Stimulated activated CD4-positive, alpha-beta T cell treated with anti-CD3 and anti-CD28 coated beads, Interleukin-15, amount 100 ng/mL, for 48 hours (primary cell): ENCODE measurements at places on chromosomes 16 and 17.

- DNase-seq = no peak
These were observed 31.0 kb upstream of the ARHGAP23 start for GRCh38 chr17:38397227-38397626.

DNA sequence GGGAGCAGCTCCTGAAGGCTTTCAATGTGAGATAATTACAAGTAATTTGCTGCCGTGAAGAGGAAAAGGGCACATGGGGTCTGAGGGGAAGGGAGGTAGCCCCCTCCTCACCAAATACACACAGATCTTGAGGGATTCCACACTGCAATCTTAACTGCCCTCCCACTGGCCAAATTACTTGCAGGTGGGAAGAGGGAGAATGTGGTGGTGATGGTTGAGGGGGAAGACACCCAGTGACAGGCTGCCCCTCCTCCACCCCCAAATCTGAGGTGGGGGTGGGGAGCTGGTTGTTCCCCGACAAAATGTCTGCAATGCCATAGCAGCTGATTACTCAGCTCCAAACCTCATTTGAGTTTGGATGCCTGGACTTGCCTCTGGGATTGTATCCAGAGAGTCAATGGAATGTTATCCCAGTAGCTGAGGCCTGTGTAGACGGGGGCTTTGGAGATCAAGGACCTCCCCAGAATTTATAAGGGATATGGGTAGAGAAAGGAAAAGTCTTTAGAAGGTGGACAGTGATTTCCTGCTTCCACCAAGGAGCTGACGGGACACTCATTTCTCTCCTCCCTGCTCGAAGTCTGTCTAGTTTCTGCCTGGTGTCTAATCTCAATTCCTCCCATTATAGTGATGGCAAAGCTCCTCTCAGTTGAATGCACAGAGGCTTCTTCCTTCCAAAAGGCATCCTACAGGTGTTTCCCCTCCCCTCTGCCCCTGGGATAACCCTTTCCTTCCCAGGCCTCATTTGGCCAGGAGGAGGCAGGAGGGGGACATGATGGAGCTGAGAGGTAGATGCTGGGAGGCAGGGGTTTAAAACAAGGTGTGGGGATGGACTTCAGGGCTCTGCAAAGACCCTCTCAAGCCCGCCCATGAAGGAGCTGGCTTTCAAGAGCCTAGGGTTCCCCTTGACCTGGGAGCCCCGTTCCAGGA, 8.7 kb downstream of the DLX4 start:
- DNase-seq = no peak

GRCh38 chr17:2222901-2223616, 80.5 kb downstream of the SMG6 start:
- no peak for DNase-seq

DNA sequence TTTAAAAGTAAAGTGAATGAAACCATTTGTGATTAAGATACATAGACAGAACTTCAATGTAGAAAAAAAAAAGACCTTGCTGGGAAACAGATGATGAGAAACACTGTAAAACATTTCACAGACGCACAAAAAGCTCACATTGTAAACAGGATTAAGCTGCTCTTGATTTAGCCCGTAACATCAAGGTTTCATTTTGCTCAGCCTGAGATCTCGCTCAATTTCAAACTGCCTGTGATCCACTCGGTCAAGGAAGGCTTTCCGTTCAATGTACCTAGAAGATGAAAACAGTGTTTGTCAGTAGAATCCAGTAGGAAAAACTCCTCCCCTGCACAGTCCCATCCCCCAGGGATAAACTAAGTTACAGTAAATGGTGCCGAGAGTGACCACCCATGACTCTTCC, 42.3 kb upstream of the BCAR1 start:
- no peak for DNase-seq

GRCh38 chr17:48605991-48606891, 1.5 kb upstream of the HOXB6 start:
- no peak for DNase-seq

DNA sequence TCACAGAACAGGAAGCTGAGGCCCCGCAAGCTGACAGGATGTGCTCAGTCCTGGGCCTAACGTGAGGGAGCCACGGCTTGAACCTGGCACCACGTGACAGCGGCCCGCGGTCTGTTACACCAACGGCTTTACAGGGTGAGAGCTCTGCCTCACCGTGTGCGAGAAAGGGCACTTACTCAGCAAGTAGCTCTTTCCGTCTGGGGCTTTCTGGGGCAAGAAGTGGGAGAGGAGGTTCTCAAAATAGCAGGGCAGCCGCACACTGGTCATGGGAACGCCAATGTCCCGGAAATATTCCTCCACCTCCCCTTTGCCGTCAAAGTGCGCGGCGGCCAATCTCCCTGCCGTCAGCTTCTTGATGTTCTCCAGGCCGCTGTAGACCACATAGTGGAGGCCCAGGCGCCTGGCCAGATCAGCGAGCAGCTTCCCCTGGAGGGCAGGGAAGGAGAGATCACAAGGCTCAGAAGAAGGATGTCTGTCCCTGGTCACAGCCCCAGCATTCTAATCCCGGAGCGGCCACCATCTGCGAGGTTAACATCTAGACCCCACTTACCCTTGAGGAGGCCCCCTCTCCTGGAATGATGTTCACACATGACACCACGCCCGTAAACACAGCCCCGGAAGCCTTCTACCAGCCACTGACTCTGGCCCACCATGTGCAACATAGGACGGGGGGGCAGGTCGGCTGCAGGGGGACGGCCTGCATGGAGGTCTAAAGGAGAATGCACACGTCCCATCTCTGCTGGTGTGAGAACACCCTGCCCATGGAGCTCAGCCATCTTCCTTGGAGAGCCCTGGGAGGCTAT, 8.2 kb downstream of the NMRAL1 start:
- no peak for DNase-seq

- no peak for DNase-seq
These were observed 34.6 kb downstream of the DCUN1D3 start for GRCh38 chr16:20865420-20866131.

DNA sequence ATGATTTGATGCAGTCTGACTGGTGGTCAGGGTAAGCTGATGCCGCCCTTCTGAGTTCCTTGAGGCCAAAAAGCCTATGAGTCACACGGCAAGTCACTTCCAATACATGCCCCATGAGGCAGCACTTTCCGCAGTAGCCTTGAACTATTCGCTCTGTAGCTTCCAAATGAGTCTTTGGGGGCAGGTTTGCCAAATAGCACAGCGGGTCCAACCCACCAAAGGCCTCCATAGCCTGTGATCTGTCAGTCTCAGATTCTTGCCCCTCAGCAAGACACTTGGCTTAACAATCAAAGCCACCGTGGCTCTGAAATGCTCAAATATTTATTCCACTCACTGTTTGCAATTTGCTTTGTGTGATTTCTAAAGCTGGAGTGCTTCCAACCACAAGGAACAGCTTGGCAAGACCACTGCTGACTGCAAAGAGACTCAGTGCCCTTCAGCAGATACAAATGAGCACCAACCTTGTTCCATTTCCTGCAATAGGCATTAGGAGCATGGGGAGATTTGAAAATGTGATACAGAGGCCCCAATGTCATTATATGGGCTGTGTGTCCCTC, 45.4 kb downstream of the CLEC19A start:
- DNase-seq = no peak
